ENCODE measurements at places on chromosomes 1 and 21.

DNA sequence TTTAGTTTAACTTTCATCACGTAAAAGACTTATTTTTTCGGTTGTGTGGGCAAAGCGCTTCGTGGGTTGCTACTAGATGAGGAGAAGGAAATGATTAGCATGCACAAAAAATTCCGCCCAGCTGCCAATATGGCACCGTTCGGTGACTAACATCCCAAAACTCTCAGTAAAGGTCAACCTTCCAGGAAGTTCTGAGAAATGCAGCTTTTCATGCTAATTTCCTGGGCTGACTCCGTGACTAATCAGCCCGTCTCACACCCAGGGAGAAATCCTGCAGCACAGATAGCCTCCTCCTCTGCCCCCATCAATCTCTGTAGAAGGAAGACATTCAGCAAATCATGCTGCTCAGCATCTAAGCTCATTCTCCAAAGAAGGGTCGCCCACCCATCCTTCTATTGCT is 34.1 kb downstream of the TMCO4 start:
- no peak for DNase-seq

DNA sequence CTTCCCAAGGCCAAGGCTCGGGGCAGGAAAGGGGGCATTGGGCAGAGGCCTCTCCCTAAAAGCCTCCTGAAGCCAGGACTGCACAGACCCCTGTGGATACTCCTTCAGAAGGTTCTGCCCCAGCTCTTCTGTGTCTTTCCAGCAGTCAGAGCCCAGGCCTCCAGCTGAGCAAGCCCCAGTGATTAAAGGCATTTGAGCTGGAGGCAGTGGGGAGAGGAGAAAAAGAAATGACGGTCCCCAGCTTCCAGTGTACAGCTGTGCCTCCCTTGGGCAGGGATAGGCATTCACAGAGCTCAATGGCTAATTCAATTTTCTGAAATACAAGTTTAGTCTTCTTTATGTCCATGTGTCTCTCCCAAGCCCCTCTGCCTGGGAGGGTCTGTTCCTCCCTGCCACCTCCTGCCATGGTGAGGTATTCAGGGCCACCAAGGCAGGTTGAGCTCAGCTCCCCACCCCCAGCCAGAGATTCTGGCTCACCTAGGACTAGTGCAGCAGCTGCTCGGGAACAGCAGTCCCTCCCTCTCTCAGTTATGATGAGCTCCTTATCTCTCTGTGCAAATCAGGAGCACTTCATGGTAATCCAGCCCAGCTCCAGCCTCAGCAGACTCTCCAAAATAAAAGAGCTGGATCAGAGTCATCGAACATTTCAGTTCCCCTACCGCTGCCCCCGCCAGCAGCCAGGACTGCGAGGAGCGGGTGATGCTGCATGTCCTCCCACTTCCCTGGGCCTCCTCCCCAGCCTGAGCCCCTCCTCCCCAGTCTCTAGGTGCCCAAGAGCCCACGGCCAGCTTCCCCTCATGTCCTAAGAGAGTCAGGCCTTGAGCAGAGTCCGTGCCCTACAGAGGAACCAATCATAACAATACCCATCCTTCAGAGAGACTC is 208.4 kb upstream of the ZC3H12A start:
- DNase-seq, result no peak

DNA sequence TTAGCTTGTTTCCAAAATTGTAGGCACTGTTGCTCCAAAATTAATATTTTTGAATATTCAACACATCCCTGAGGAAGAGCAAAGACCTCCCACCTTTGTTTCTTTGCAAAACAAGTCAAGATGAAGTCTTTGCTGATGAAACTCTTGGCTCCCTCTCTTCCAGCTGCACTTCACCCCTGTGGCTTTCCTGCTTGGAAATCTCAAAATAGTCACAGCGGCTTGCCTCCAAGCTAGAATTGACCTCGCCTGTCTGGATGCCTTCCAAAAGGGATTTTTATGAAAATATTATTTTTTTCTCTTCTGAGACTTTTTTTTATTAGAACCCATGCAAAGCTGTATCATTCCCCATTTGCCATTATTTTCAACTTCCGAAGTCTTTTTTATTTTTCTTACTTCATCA is 71.1 kb upstream of the MROH9 start:
- DNase-seq, result no peak

GRCh38 chr1:43616383-43616782 is 33.6 kb upstream of the KDM4A start:
- no peak for DNase-seq

DNA sequence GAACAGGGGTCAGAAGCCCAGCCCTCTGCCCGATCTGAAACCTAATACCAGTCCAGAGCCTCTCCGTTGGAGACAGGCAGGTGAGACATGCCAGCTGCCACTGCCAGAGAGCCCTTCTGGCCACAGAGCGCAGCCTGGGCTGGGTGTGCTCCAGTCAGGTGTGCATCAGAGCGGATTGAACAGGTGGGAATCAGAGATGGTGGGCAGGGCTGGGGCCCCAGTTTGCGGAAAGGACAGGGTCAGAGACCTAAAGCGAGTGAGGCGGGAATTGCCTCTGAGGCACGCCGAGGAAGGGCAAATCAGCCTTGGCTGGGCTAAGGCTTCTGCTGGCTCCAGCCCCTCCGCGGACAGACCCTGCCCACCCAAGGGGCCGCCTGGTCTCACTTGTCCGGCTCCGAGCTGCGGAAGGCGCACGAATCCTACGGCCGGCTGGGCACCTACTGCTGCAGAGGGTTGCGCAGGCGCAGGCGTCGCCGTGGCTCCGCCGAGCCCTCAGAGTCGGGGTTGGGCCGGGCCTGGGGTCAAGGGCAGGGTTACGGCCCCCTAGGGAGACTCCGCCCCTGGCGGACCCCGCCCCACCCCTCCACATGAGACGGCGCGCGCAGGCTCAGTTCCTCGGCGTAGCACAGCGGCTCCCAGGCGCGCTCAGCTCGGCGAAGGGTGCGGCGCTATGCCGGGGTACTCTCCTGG is 10.3 kb downstream of the CPLANE2 start:
- no peak for DNase-seq

DNA sequence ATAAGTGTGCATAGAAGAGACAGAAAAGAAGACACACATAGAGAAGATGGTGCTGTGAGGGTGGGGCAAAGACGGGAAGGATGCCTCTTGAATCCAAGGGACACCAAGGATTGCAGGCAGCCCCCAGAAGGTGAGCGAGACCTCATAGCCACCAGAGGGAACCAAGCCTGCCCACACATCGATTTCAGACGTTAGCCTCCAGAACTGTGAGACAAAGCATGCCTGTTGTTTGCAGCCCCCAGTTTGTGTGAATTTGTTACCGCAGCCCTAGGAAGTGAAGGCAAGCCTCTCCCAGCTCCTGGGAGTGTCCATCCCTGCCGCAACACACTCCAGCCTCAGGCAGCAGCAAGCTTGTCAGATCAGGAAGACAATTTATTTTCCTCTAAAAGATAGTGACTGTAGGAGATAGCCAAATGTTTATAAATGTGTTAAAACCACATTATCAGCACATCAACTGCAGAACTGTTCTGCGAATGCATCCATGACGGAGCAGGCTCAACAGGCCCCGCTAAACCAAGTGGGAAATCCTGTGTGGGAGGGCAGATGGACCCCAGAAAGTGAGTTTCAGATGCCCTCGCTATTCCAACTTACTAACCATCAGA is 543.3 kb downstream of the MATN1 start:
- no peak for DNase-seq

- no peak for DNase-seq
Observed at GRCh38 chr1:245575710-245576109, 420.9 kb downstream of the KIF26B start.

DNA sequence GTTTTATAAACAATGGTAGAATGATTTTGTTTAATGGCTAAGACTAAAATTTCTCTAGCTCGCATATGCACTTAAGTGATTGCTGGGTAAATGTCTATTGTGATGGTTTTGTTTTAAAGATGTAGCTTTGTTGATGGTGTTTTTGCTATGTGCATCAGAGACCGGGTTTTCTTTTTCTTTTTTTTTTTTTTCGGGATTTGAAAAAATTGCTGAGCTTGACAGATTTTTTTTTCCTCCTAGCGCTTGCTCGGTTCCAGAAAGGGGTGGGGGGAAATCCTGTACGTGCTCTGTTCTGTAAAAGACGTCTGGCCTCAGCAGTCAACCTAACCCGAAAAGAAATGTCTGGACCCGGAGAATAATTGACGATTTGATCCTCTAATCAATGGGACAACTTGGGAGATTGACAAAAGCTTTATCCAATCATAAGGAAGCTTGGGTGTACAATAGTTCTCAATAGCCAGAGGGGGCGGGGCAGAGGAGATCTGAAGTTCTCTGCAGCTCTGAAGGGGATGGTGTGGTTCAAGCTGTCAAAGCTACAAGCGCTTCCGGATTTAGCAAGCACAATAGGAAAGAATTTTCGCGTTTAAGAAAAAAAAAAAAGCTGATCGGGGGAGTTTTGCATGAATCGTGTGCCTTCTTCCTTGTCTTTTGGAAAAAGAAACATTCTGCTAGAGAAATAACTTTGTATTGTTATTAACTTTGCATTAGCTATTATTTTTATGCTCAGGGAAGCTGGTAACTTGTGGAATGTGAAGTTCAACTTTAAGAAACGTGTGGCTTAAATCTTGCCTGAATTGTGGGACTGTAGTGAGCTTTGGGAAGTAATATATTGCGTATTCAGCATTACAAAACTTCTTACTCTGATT is 4.5 kb upstream of the NFIA start:
- peak; percentile 68 for DNase-seq

- no peak for DNase-seq
Observed at GRCh38 chr1:68490046-68490651, 6.7 kb downstream of the DEPDC1 start.

DNA sequence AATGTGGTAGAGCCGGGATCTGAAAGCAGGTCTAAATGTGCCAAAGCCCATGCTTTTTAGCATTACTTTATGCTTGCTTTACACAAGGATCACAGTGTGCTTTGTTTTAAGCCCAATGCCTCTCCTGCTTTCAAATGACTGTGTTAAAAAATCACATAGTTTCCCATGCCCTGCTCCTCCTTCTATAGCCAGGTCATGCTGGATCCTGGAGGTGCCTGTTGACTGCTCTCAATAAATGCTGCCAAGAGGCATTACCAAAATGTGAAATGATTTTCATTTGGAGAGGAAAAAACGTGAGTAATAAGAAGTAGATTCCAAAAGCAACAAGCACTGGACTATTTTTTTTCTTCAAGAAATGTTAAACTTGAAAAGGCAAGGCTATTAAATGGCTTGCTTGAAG is 420.7 kb upstream of the USP24 start:
- no peak for DNase-seq

GRCh38 chr1:92367496-92367895 is 68.6 kb downstream of the RPAP2 start:
- no peak for DNase-seq

GRCh38 chr1:5509664-5510452 is 482.4 kb downstream of the NPHP4 start:
- DNase-seq, result peak; percentile 42

- DNase-seq, result no peak
Observed at GRCh38 chr1:88873737-88874349, 17.5 kb downstream of the GTF2B start.

GRCh38 chr21:28444111-28444510 is 548.6 kb downstream of the LTN1 start:
- no peak for DNase-seq

GRCh38 chr1:119000371-119001180 is 12.4 kb upstream of the TBX15 start:
- DNase-seq, result no peak

DNA sequence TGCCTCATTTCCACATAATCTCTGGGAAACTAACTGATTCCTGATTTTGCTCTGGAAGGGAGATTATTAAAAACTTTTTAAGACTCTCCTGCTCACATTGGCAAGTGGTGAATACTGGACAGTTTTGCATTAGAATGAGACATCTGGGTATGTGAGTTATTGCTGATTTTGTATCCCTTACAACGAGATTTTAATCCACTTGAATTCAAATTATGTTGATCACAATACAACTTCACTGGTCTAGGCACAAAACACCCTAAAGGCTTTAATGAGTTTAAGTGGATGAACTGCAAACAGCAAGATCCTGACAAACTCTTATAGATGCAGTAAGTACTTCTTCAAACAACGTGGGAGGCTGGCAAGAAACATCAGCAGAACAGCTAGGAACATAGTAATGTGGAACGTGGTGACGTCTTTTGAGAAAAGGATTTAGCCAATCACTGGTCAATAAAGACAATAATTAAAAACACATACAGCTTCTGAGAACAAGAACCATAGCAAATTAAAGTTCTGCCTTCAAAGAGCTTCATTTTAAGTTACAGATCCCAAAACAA is 10.2 kb upstream of the LYPLAL1 start:
- DNase-seq, result no peak

DNA sequence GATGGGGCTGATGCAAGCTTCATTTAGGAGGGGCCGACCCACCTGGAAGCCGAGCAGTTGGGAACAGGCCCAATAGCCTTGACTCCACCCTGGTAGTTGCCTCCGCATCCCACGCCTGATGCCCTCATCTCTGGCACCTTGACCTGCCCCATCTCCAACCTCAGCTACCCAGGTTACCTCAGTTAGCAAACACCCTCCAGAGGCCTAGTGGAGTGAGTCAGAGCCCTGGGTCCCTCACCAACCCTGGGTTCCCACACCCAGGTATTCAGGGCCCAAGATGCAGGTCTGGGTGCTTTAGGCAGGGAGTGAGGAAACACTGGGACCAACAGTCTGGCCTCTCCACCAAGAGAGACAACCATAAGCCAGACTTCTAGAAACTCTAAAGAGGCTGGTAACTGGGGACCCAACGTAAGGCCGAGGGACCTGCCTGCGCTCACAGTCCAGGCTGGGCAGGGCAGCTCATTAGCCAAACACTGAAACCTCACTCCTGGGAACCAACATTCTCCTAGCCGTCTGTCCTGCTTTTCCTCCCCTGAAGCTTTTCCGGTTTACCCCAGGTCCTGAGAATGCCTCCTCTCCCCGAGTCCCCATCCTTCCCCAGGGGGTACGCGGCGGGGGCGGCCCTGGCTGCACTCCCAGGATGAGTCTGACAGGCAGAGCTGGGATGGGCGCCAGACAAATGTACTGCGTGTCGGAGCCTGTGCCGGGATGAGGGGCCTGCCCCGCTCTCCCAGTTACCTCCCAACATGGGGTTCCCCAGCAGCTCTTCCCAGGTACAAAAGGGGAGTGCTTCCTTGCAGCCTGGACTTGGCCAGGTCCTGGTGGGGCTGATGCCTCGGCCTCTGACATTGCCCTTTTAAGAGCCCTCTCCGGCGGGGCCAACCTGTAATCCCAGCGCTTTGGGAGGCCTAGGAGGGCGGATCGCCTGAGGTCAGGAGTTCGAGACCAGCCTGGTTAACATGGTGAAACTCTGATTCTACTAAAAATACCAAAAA is 8.9 kb upstream of the CELSR2 start:
- no peak for DNase-seq

- DNase-seq, result no peak
Observed at GRCh38 chr1:199135901-199136300, 497.1 kb downstream of the PTPRC start.

GRCh38 chr21:29233611-29234540 is 64.8 kb upstream of the BACH1 start:
- DNase-seq, result no peak

GRCh38 chr1:29532285-29532684 is 296.0 kb downstream of the PTPRU start:
- DNase-seq, result no peak
